LoVo (cell line): ENCODE measurements at places on chromosomes 1 and 21.

DNA sequence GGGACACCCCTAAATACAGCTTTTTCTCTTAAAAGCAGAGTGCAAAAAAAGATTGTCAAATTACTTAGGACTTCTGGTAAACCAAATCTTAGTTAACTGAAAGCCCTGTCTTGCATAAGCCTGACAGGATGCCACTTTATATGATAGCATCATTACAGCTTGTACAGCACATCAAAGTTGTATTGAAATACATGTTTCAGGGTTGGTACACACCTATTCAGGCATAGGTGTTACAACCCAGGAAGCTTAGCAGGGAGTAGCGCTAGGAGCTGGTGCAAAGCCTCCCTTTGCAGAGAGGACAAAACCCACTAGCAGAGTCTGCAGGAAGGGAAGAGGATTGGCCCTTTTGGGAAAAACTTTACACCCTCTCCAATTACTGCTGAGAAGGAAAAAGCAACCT lies 258.9 kb upstream of the SGIP1 start:
- no peak for DNase-seq

DNA sequence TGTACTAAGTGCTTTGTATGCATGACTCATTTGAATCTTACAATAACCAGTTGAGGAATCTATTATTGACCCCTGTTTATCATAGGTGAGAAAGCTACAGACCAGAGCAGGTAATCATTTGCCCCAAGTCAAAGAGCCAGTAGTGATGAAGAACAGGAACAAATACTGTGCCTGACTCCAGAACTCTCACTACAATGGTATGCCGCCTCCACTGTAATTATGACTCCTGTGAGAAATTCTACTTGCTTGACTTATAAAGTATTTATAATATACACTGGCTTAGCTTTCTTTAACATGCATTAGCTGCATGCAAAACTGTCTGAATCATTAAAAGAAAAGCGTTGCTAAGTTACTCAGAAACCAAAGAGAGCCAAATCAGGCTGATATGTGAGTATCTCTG lies 92.6 kb downstream of the ZNF281 start:
- no peak for DNase-seq

DNA sequence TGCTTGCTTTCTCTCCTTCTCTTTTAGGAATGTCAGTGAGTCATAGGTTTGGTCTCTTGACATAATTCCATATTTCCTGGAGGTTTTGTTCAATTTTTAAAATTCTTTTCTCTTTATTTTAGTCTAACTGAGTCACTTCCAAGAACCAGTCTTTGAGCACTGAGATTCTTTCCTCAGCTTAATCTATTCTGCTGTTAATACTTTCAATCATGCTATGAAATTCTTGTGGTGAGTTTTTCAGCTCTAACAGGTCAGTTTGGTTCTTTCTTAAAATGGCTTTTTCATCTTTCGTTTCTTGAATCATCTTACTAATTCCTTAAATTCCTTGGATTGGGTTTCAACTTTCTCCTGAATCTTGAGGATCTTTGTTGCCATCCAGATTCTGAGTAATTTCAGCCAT lies 321.0 kb downstream of the PTBP2 start:
- no peak for DNase-seq

DNA sequence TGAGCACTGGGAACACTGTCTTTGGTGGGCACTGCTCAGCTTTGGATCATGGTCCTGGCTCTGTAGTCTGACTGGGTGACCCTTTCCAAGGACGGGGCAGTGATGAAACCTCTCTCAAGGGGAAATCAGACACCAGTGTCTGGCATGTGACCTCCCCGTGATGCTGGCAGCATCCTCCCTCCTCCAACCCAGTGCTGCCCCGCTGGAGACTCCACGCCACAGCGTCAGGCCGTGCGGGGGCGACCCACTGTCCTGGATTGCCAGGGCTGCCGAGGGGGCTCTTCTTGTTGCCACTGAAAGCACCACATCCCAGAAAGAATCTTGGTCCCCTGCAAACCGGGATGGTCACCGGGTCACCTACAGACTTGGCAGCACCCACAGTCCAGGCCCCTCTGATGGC lies 146.4 kb upstream of the ARHGEF16 start:
- no peak for DNase-seq

DNA sequence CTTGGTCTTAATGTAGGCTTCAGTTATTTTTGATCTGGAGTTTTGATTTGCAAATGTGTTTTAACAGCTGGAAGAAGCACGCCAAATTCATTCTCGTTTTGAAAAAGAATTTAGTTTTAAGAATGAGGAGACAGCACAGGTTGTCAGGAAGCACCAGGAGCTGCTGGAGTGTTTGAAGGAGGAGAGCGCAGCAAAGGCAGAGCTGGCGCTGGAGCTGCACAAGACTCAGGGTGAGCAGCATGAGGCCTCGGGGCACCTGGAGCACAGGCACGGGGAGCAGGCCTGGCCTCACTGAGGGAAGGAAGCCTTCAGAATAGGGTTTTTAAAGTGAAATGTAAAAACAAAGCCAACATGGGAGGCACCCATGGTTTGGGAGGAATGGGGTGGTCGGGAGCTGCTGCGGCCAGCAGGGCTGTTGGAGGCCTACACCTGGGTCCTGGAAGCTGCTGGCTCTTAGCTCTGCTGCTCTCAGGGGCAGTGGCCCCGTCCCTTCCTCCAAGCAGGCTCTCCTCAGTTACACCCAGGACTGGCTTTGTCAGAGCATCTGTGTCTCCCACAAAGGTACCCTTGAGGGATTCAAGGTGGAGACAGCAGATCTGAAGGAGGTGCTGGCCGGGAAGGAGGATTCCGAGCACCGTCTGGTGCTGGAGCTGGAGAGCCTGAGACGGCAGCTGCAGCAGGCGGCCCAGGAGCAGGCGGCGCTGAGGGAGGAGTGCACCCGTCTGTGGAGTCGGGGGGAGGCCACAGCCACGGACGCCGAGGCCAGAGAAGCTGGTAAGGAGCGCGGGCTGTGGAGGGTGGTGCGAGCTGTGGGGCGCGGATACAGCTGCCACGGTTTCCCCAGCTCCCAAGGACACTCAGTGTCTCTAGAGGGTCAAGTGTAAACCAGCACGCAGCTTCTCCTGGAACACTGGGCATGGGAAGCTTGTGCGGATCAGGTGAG lies 66.9 kb downstream of the PCNT start:
- no peak for DNase-seq

- no peak for DNase-seq
These were observed 81.2 kb downstream of the ADCY10 start for GRCh38 chr1:167832693-167833092.

GRCh38 chr1:110476028-110476765 lies 25.2 kb downstream of the PROK1 start:
- DNase-seq: no peak

DNA sequence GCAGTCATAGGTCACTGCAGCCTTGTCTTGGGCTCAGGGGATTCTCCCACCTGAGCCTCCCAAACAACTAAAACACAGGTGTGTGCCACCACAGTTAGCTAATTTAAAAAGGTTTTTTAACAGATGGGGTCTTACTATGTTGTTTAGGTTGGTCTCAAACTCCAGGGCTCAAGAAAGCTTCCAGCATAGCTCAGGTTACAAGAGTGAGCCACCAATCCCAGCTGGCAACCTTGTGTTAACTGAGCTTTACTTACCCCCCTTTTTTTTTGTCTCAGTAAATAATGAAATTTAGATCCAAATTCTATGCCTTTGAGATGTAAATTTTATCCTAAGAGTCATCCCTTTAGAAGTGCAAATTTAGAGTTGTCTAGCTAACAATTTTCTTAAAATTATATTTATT lies 103.9 kb upstream of the OLFM3 start:
- DNase-seq: no peak

GRCh38 chr1:68234094-68234493 lies 1.8 kb upstream of the WLS start:
- DNase-seq: no peak

GRCh38 chr1:2470290-2471158 lies 5.6 kb upstream of the PLCH2 start:
- peak; percentile 7 for DNase-seq

- DNase-seq: no peak
These were observed 20.2 kb upstream of the S1PR1 start for GRCh38 chr1:101216623-101217022.

DNA sequence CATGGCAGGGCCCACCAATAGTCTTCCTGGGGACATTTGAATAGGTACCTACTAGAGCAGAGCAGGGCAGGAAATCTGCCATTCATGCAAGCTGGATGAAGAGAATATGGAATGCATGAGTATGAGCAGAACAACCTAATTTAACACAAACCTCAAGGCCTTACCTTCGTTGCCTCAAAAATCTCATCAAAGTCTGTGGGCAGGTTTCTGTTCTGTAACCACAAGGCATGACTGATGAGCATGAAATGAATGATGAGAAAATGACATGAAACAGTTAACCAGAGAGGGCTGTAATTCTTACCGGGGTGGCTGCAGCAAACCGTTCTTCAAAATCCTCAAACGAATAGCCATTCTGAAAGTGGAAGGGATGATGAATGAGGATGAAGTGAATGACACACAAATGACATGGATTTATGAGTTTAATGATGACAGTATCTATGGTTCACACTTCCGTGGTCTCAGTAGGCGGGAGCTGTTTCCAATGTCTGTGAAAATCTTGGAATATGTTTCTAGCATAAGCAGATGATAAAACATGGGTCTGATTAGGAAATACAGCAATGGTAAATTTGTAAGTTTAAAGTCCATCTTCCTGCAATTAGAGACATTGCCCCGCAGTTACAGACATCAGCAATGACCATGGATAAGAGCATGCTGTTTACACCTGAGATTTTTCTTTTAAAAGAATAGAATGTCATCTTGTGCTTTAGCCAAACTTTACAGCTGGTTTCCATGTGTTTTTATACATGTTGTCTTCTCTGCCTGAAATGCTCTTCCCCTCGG lies 67.6 kb upstream of the C8B start:
- DNase-seq: no peak

DNA sequence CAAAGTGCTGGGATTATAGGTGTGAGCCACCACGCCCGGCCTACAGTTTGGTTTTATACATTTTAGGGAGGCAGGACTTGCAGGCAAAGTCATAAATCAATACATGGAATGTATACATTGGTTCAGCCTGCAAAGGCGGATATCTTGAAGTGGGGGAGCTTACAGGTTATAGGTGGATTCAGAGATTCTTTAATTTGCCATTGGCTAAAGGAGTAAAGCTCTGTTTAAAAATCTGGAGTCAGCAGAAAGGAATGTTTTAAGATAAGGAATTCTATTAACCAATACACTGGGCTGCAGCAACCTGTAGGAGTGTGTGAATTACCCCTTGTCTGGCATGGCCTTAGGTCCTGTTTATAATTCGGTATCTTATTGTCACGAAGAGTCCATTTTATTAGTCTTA lies 57.6 kb downstream of the OPTC start:
- DNase-seq: no peak

- no peak for DNase-seq
These were observed 106.8 kb downstream of the EPHB2 start for GRCh38 chr1:22817462-22817861.

GRCh38 chr1:69433073-69433472 lies 134.6 kb upstream of the LRRC7 start:
- DNase-seq: no peak

DNA sequence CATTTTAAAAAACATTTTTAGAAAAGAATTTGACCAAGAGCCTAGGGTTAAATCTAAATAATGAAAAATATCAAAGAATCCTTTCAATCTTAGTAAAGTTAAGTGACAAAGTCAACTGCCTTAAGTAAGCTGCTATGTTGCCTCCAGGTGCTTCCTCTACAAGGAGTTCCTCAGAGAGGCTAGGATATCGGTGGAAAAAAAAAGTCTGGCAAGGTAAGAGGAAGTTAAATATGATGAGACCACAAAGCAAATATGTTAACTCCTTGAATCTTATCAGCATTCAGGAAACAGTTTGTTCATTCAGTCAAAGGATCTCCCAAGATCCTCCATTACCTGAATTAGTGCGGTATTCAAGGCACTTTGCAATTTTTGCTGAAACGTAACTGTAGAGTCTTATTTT lies 563.5 kb downstream of the PTPRC start:
- DNase-seq: no peak

DNA sequence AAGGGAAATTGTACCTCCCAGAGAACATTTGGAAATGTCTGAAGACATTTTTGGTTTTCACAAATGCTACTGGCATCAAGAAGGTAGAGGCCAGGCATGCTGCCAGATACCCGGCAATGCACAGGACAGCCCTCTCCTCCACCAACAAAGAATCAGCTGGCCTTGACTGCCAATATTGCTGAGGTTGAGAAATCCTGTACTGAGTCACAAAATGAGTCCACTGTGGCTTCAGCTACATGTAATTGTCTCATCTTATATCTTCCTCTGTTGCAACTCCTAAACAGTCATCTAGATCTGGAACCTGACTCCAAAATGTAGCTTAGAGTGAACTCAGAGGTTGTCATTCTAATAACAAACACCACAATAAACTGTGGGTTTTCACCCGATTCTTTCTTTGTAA lies 327.5 kb upstream of the POGK start:
- no peak for DNase-seq

DNA sequence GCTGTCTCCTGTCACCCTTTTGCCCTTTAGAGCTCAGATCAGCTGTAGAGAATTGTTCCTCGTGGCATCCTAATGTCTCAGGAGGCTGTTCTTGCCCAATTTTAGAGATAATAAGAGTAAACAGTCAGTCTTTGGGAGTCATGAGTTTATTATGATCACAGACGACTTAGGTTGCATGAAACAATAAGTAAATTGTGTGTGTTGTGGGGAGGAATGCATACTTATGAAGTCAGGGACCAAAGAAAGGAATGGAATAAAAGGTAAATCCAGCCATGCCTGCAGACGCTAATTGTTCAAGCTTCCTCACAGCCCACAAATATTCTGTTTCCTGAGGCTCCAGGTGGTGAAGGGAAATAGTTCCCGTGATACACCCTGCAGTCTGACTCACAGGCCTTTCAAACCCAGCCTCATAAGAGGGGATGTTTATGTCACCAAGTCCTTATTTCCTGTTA lies 897 bp downstream of the EPHX4 start:
- DNase-seq: peak; percentile 87

DNA sequence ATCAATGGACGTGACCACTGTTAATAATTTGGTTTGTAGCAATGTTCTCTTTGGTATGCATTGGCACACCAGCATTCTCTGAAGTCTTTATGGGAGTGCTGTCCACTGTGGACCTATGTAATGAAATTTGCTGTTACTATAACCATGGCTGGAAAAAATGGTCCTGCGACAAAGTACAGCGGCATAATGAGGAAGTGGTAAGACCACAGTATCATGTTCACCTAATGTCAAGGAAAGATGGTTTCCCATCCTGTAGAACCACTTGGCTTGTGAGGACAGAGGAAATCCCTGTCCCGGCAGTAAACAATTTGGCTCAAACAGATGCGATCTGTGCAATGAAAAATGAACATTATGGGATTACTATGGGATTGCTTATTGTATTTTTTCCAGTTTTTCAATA lies 173.9 kb upstream of the IVNS1ABP start:
- no peak for DNase-seq
